ENCODE measurements at places on chromosomes 6 and 20.

DNA sequence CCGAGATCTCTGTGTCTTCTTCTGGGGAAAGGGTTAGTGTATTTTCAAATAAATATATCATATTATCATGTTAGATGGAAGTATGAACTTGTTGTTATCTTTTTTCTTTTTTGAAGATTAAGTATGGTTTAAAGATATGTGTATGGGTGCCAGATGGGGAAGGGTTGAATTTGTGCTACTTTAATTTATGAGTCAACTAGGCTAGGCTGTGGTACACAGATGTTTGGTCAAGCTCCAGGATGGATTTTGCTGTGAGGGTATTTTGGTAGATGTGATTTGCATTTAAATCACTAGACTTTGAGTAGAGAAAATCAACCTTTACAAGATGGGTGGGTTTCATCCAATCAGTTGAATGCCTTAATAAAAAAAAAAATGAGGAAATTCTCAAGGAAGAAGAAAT lies 886.6 kb upstream of the ADGRB3 start:
- DNase-seq = no peak

DNA sequence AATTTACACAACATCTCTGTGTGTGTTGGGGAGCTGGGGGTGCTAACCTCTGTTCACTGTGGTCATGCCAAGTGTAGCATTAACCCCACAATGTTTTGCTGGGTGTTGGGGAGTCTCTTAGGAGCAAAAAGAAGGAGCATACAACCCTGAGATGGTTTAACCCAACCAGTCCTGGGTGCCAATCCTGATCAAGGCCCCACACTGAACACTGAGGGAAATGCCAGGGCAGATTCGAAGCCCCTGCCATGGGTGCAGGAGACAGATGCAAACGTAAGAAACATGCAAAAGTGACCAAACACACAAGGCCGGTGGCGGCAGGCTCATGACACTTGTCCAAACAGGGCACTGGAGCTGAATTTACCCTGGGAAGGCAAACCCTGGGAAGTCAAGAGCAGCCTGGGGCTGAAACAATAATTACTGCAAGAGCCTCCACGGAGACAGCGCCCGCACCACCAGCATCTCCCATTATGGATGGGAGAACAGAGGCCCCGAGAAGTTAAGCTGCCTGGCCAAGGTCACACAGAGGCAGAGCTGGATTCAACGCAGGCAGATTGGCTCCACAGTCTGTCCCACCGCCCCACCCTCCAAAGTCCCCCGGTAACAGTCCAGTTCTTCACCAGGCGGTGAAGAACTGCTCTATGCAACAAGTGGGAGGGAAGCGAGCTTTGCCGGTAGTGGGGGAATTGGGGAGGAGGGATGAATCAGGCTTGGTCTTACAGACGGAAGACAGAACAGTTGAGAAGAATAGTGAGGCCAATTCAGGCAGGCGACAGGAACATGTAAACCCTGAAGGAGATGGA lies 8.5 kb downstream of the ACSS1 start:
- no peak for DNase-seq

DNA sequence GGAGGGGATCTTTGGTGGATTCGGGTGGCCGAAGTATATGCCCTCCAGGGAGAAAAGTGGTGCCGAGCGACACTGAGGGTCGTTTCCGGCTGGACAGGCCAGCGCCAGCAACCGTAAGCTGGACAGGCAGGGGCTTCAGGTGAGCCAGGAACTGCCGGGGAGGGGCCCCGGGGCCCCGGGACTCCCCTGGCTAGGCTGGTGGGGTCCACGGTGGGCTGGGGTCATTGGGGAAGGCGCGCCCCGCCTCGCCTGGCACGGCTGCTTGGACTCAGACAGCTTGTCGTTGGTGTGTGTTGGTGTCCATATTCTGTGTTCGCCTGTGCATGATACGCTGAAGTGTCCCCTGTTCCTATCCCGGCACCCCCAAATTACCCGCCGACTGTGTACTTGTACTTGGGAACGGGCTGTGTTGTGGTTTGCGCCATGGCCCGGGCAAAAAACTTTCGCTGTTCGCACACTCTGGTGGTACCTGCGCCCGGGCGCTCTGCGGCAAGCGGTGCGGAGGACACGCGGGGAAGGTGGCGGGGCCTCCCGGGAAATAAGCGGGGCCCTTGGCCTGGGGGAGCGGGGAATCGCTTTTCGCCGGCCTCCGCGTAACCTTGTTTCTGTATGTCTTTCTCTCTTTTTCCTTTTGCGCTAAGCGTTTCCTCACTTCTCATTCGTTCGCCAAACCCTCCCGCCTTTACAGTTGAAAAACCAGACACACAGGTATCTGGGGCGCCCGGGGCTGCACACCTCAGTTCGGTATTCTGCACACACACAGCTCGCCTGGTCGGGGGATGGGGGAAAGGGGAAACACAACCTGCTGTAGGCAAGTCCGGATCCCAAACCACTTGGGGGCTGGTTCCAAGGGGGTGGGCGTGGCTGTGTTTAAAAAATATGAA lies 3.2 kb downstream of the GNAS start:
- DNase-seq = no peak

DNA sequence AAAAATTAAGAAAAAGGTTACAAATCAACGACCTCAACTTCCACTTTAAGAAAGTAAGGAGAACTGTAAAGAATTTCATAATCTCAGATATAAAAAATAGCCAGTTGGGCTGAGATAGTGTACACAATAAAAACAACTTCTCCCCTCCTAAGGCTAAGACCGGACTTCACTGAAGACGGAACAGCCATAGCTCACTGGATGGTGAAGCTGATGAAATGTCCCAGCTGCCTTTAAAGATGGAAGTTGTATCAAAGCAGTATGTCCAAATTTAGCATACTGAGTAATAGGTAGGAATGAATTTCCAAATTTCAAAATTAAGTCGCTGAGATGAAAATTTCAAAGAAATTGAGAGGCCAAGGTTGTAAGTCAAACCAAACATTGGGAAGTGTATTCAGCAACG lies 153.3 kb downstream of the RNGTT start:
- no peak for DNase-seq

DNA sequence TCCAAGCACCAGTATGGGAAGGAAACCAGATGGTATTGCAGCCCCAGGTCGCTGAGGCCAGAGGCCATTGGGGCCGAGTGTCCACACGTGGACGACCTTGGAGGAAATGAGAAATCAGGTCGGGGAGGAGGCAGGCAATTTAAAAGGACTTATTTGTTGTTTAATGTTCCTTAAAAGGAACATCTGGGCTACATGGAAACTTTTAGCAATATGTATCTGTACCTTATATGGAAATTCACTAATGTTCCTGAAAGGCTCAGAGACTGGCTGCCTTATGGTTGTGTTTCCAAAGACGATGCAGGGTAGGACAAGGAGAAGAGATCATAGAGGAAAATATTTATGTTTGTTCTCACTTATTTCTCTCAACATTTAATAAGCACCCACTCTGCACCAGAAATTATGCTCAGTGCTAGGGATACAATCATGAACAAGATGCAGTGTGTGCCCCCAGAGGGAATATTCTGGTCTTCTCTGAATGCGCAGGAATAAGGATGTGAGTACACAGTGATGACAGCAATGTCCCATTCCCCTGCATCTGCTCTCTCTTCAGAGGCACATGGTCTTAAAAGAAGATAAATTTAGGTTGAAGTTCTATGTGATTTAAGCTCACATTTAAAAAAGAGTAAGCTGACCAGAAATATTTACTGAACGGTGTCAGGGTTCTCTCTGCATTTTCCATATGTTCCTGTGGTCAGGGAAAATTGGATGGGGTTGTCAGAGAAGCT lies 3.4 kb downstream of the BNIP5 start:
- no peak for DNase-seq

DNA sequence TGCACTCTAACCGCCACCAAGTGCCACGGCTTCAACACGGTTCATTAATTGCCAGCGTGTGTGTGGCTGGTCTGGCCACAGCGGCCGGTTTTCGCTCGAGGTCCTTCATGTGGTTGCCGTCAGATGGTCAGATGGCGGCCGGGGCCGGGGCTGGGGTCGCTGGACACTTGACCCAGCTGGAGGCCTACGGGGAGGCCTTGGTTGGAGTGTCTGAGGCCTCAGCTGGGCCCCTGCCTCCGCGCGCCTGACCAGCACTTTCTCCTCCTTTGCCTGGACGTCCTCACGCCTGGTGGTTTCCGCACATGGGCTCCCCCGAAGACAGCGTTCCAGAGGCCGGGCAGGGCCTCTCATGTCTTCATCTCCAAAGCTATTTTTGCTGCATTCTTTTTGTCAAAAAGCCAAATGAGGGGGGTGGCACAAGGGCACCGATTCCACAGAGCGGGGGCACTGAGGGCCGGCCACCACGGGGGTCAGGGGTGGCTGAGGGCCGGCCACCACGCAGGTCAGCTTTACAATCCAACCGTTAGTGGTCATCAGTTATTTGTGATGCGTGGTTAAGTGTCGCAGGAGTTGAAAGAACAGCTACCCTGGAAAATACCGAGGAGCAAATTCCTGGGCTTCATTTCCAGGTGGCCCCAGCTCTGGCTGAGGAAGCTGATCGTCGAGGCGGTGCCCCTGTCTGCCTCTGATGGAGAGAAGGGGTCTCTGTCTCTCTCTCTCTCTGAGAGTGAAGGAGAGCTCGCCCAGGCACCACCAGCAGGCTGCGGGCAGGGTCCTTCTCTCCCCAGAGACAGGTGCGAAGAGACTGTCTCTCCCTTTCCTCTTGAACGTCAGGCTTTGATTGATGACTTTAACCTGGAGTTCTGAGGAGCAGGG lies 50.5 kb upstream of the FRMD1 start:
- DNase-seq = no peak

DNA sequence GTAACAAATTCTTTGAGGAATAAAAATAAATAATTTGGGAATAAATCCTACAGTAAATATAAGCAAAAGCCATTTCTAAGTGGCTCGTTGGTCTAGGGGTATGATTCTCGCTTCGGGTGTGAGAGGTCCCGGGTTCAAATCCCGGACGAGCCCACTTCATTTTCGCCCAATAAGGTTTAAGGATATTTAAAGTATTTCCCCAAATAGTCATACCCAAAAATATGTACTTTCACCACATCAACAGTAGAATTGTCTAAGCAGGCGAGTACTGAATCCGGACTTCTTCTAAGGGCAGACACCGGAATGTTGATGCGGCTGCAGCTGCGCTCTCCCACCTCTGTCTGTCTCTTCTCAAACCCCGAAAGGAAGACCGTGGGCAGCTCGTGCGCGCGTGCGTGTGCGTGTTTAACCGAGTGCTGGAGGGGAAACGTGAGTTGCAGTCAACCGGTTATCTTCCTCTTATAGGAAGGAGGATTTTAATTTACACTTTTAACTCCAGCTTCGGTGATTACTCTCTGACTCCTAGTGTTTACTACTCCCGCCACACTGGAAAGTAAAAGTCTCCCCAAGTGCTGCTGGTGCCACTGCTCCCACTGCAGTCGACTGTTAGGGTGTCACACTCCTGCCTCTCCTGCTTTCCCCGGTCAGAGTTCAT lies 155.7 kb upstream of the PRSS16 start:
- DNase-seq = peak; percentile 86

- DNase-seq = no peak
These were observed 467.5 kb downstream of the CDKAL1 start for GRCh38 chr6:21001736-21002135.

DNA sequence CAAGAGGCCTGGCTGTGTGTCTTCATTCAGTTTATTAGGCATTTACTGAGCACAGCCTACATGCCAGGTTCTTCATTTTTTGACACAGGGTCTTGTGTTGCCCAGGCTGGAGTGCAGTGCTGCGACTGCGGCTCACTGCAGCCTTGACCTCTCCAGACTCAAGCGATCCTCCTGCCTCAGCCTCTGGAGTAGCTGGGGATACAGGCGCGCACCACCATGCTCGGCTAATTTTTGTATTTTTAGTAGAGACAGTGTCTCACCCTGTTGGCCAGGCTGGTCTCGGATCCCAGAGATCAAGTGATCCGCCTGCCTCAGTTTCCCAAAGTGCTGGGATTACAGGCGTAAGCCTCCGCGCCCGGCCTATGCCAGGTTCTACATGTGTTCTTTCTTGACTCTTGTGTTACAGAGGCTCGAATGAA lies 601 bp upstream of the ATRN start:
- DNase-seq = no peak

DNA sequence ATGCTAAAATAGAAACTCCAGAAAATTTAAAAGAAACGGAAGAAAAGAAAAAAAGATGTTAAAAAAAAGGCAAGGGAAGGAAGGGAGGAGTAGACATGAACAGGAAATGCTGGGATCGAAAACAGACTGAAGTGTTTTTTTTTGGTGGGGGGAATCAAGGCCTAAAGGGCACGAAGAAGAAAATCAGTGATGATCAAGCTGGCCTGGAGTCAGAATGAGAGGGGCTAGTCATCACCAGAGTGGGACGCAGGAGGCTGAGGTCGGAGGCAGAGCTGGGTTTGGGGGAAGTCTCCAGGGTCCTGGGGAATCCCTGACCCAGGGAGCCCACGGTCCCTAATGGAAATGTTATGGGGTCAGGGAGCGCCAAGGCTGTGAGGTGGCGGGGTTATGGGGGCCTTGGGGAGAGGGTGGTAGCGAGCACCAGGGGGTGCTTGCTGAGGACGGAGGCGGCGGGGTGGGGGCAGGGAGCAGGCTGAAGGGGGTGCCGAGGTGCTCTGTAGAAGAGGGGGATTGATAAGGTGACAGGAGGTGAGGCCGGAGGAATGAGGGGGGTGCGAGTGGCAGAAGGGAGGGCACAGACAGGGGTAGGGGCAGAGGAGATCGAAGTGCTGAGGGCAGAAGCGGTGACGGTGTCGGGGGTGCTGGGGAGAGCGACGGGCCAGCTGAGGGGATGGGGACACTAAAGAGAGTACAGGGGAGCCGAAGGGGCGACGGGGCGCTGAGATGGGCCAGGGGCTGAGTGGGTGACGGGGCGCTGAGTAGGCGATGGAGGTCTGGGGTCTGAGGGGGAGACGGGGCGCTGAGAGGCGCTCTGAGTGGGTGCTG lies 684 bp downstream of the ZNFX1 start:
- peak; percentile 77 for DNase-seq

DNA sequence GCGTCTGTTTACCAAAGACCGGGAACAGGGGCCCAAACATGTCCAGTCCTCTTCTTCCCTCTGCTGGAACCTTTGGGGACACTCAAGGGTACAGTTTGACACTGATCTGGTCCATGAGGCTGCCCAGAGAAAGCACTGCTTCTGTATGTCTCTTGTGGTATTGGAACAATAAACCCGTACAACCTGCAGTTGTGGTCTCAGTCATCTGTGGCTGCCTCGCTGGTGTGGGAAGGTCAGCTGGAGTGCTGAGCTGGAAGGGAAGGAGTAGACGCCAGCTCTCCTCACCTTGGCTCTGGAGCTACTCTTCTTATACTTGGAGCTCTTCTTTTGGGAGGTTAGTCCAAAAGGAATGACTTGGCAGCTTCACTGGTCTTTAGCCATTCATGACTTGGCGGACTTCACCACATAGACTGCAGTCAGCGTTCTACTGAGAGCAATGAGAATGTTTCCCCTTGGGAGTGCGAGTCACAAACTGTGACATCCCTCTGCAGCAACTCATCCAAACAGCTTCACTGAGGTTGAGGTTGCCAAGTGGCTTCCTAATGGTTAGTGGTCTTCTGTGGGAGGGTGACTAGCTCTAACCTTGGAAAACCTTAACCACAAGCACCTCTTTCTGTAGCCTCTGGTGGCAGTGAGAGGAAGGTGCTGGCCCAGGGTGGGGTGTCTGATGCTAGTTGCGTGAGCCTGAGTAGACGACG lies 81.2 kb downstream of the ASXL1 start:
- peak; percentile 32 for DNase-seq

GRCh38 chr6:87407561-87407900 lies 241 bp upstream of the CFAP206 start:
- peak; percentile 11 for DNase-seq

- DNase-seq = no peak
These were observed 239.0 kb upstream of the KCNQ5 start for GRCh38 chr6:72382602-72383529.
